ENCODE measurements at places on chromosomes 11 and 22.
A peak's percentile ranks its signal among the peaks of the same experiment; 100 is the strongest.

GRCh38 chr11:83862033-83862432 lies 575.9 kb upstream of the CCDC90B start:
- DNase-seq = no peak

DNA sequence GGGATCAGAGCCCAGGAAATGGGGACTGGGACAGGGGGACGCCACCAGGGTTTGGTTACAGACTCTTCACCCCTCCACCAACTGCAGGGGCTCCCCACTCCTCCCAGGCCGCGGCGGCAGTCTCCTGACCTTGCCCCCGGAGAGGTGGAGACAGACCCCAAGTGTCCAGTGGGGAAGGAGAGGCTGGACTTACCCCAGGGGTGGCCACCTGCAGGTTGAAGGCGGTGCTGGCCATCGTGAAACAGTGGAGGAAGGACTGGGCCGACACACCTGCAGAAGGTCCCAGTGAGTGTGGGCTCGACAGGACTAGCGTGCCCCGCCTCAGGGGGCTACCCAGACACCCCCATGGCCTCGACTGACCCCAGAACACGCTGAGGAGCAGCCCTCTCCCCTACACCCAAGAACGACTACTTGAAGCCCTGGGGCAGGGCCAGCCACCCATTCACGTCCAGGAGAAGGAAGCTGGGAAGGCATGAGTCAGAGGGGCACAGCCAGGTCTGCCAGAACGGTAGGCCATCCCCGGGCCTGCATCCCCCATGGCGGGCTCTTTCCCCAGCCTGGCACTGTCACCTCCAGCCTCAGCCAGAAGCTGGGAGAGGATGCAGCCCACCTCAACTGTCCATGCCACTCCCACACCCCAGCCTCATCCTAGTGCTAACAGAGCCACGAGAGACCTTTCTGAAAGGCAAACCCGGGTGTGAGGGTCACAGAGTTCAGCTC lies 2.3 kb downstream of the GATD1 start:
- DNase-seq = peak; percentile 26

- DNase-seq = no peak
These were observed 35.9 kb downstream of the TCIRG1 start for GRCh38 chr11:68074584-68075352.

GRCh38 chr22:44049486-44050231 lies 25.6 kb downstream of the PARVB start:
- no peak for DNase-seq

DNA sequence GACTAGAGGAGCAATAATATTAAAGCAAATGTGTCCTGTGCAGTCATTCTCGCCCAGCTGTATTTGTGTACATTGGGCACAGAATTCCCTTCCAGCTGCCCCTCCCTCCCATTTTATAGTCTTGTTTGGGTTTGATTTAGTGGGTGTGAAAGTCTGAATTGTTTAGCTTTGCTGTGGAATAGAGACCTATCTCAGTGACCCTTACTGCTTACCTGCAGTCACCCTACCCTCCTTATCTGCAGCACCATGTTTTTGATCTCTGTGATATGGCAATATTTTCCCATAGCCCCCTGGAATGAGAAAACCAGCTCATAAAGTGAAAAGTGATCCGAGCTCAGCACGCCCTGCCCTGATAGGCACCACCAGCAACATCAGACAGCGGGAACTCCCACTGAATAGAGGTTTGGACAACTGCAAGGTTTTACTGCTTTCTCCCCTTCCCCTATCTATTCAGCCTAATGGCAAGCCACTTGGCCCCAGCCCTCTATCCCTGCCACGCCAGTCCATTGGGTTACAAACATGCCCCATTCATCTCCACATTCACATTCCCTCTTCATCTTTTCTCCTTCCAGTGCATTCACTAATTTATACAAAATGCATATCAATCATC lies 199.0 kb downstream of the ETS1 start:
- DNase-seq = no peak

GRCh38 chr22:37472418-37473006 lies 13.7 kb downstream of the MFNG start:
- DNase-seq = peak; percentile 49

GRCh38 chr11:57491371-57492061 lies 24.0 kb downstream of the SLC43A1 start:
- DNase-seq = peak; percentile 48

DNA sequence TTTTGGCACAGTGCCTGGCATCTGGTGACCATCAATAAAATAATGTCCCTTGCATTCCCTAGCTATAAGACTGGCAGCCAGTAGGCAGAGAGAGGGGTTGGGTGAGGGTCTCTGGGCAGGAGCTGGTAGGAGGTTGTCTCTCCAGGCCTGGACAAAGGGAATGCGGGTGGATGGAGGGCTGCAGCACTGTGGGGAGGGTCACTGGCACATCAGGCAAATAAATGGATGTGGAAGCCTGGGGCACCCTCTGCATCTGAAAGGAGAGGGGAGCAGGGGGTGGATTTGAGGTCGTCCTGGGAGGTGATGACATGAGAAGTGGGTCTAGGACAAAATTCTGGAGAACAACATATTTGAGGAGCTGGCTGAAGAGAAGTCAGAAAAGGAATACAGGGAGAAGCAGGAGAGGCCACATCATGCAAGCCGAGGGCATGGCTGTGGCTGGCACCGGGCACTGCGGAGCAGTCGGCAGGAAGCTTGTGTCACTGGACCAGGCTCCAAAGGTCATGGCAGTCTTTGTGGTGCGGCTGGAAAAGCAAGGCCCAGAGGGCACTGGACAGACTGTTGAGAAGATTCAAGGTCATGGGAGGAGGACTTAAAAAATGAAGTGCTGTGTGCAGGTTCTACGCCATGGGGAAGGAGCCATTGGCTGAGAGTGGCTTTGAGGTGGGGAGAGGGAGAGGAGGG lies 36.5 kb upstream of the THY1 start:
- DNase-seq = no peak

DNA sequence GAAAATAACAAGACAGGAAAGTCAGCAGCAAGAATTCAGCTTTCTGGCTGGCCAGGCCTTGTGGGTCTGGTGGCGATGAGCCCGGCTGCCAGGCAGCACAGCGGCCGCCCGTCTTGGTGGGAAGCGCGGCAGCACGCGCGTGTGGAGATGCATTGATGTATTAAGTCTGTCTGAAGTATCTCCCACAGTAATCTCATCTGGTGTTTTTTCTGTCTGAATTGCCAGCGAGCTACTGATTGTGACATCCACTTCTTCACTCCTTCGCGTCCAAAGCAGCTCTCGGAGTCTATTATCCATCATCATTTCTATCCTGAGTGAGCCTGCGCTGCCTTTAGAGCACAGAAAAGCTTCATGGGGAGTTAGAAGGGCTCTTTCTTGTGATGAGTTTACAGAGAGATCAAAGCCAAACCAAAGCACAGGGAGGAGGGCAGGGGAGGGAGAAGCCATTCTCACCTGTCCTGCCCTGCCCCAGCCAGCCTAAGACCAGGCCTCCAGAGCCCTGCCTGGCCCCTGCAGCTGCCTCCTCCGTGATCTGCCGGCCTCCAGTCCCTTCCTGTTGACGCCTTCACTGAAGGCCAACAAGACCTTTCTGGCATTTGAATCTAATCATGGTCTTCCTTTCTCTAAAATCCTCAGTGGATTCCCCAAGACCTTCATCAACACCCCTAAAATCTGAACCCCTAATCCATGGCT lies 1419.0 kb downstream of the TBC1D22A start:
- DNase-seq = no peak

- no peak for DNase-seq
These were observed 23.8 kb downstream of the TEF start for GRCh38 chr22:41405588-41405987.

GRCh38 chr22:41908411-41909309 lies 6.2 kb downstream of the SHISA8 start:
- no peak for DNase-seq

DNA sequence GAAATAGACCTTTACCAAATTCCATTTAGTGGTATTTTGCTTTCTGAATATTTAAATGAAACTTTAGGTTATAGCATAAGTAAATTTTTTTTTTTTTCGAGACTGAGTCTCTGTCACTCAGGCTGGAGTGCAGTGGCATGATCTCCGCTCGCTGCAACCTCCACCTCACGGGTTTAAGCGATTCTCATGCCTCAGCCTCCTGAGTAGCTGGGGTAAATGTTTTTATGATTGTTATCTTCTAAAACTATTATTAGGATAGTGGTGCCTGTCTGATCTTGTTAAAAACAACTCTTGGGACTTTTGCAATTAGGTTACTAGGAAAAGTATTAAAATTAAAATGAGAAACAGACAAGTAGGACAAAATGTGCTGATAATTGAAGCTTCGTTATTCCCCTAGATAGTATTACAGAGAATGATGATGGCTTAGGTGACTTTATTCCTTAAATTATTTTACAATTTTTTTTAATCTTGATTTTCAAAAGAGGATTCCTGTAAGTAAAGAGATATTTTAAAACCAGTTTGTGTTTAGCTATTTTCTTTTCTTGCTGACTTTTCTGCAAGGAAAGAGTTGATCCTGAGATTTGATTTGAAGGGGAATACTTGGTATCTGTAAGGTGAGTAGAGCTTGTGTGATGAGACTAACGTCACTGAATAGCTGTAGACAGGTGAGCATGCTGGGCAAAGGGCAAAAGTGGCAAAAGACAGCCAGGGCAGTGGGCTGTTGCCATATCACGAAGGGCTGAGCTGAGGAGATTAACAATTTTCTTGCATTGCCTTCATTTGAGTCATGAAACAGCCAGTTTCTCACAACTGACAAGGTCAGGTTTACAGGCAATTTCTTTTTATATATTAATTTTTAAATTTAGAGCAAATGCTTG lies 20.8 kb downstream of the CRKL start:
- DNase-seq = no peak

DNA sequence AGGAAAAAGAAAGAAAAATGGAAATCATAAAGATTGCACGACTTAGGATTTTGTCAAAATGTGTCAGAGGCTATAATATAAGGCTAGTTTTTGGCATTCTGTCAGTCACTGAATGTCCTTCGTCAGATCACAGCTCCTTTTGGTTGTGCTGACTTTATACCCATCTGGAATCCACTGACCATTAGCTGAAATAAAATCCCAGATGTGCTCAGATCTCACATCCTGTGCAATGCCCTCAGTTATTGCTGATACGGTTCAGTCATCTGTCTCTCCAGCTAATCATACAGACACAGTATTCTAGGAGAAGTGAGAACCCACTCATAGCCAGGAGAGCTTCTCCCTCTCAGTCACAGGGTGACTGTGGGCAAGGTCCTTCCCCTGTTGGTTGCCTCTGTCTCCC lies 11.5 kb downstream of the CD44 start:
- no peak for DNase-seq

GRCh38 chr22:39699631-39700360 lies 129.2 kb downstream of the CACNA1I start:
- no peak for DNase-seq

DNA sequence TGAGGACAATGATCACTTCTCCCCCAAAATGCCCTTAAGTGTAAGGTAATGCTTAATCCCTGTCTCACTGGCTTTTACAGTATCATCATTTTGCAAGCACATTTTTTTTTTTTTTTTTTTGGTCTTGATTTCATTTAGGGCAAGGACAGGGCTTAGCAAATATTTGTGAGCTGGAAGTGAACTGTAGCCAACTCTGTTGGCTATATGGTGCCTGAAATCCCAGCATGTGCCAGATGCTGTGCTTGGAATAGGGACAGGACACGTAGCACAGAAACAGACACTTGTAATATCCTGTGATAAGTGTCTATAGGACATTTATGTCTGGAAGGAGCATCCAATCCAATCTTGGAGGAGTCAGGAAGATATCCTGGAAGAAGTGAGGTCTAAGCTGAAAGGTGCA lies 198.3 kb downstream of the NAV2 start:
- no peak for DNase-seq

- DNase-seq = no peak
These were observed 213.7 kb upstream of the TBCEL start for GRCh38 chr11:120810251-120810650.

DNA sequence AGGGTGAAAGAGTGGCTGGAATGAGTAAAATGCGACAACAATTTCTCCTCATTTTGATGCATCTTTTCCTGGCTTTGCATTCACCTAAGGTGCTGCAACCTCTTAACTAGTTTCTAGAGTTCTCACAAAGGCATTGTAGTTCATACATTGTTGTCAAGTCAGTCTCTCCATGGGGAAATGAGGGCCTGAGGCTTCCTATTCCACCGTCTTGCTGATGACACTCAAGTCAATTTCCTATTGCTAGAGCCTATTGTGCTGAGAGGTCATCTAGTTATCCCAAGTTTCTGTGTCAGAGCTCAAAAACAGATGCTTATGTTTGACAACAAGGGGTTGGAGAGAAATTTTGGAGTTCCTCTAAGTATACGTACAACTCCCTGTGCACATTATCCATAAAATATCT lies 11.6 kb upstream of the MS4A6A start:
- DNase-seq = no peak

- no peak for DNase-seq
These were observed 8.2 kb downstream of the CKAP5 start for GRCh38 chr11:46837860-46838259.

GRCh38 chr11:87306262-87306851 lies 268.6 kb downstream of the TMEM135 start:
- no peak for DNase-seq

DNA sequence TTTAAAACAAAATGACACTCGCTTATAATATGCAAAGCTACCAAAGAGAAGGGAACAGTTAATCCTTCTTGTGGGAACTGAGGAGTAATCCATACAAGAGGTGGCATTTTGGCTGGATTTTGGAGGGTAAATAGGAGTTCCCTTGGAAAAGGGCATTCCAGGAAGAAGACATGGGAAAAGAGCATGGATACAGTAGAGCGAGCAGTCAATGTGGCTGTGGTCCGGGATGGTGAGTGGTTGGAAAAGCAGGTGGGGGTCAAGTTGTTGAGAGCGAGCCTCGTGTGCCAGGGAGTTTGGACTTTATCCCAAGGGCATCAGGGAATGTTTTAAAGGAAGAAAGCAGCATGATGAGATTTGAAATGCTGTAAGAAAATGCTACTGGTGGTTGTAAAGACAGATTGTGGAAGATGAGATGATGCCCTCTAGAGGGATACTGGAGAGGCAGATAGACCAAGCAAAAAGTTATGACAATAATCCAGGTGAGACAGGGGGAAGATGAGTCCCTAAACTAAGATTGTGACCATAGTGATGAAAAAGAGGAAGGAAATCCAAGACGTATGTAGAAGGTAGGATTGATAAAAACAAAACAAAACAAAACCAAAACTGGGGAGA lies 3.8 kb upstream of the MMP7 start:
- no peak for DNase-seq

DNA sequence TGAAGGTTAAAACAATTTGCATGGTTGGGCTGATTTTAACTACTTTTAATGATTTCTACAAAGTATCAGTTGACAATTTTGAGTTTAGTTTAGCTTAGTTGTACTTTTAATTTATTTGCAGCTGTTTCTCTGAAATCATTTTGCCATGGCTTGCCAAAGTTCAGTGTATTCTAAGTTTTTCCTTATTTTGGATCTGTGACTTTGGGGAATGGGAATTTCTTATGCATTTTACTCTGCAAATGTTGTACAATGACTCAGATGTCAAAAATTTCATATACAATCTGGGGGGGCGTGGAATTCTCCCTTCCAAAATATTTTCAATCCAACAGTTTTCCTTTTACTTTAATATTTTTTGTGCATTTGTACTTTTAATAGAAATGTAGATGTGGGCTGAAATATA lies 8.9 kb upstream of the DCHS1 start:
- no peak for DNase-seq
